ENCODE measurements at places on chromosomes 11 and 22.

- no peak for DNase-seq
Observed at GRCh38 chr11:45414088-45414487, 127.9 kb upstream of the SYT13 start.

GRCh38 chr22:31082606-31083376 lies 1.7 kb downstream of the SMTN start:
- peak; percentile 60 for DNase-seq

- peak; percentile 41 for DNase-seq
Observed at GRCh38 chr11:117950993-117951961, 22.1 kb upstream of the TMPRSS13 start.

GRCh38 chr11:9615031-9615451 lies 41.6 kb downstream of the WEE1 start:
- DNase-seq = peak; percentile 6

GRCh38 chr22:24516301-24516737 lies 21.2 kb downstream of the UPB1 start:
- DNase-seq = peak; percentile 25

DNA sequence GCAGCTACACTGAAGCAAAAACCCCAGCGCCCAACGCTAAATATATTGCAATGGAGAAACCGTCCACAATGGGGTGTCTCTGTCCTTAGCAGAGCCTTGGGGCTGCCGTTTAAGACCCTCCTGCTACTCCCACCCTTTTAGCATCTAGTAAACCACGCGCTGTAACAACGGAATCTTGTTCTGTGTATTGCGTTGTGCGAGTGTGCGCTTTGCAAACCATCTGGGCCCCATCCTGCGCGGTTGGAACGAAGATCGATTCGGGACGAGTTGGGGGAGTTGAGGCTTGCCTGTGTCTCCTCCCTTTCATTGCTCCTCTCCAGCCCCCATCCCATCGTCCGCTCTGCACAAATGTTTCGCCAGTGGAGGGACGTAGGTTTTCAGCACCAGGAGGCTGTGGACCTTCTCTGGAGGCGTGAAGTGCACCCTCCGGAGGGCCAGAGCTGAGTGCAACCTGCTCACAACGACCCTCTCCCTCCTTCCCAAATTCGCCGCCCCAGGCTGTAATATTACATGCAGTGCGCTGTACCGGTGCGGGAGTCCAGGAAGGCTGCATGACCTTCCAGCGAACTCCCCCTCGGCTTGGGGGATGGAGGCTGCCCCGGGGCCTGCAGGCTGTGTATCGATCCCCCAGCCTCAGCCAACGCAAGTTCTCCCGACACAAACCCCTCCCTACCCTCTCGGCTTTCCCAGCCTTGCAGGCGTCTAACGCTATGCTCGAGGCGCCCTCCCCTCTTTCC lies 1.6 kb upstream of the KMT2A start:
- DNase-seq = peak; percentile 71

GRCh38 chr11:86219311-86220193 lies 25.0 kb upstream of the EED start:
- peak; percentile 52 for DNase-seq

- no peak for DNase-seq
Observed at GRCh38 chr22:21710156-21710555, 25.4 kb downstream of the YPEL1 start.

DNA sequence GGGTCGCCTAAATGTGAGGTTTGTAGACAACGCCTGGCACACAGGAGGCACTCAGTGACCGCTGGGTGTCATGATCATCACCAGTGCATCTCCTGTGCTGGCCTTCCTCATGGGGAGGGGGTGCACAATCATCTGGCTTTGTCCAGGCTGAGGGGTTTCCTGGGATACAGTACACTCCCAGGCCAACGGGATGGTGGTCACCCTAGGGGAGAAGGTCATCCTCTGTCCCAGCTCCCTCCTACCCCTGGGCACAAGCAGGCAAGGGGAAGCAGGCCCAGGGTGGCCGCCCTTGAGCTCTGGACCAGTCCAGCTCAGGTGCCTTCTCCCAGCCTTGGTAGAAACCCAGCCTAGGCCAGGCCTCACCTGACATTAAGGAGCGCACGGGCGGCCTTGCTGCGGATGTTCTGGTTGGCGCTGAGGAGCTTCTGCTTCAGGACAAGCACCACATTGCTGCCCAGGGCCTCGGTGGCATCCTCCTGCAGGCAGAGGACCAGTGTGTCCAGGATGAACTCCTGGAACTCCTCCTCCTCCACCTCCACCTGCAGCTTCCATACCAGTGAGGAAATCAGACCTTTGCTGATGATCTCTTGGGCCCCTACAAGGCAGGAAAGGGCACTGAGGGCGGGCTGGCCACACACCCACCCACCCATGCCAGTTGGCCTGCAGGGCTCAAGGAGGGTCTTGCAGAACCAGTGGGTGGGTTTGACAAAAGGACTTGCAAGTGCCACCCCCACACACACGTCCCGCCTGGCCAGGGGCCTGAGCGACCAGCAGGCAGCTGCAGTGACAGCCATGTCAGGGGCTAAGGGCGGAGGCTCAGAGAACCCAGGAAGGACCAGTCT lies 6.6 kb upstream of the GNAZ start:
- no peak for DNase-seq

- DNase-seq = no peak
Observed at GRCh38 chr11:12433571-12434324, 56.4 kb downstream of the PARVA start.

- peak; percentile 34 for DNase-seq
Observed at GRCh38 chr11:1546536-1547466, 25.3 kb downstream of the DUSP8 start.

GRCh38 chr11:94595076-94595475 lies 27.9 kb downstream of the PIWIL4 start:
- no peak for DNase-seq

DNA sequence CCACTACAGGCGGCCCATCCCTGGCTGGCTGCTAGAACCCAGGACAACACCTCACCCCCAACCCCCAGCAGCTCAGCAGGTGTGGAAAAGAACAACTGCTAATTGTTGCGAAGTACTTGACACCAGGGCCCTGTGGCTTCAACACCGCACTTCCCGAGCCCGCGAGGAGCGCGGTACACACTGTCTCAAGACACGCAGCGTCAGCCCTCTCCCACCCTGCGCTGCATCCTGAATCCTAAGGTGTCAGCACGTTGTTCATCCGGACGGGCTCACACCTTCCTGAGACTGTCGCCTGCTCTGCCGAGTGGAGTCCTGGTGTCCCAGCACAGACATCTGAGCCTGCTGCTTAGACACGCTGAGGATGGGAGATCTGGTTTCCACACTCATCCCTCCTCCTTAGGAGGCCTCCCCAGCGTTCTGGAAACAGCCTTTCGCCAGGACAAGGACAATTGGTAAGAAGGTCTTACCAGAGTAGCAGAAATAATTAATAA lies 1336.2 kb downstream of the BRD1 start:
- no peak for DNase-seq

GRCh38 chr11:57313788-57314135 lies 11.0 kb downstream of the TNKS1BP1 start:
- no peak for DNase-seq

Measured in activated CD4-positive, alpha-beta T cell treated with anti-CD3 and anti-CD28 coated beads, Interleukin-10, Interleukin-2, amounts not matched to agents 100 ng/mL and 50 ng/mL, durations not matched to agents 16 hours and 8 hours (primary cell).